ENCODE measurements at places on chromosomes 3 and 15. TPM values are rescaled to one million over a fixed set of nuclear protein-coding genes. Genes with fewer than 3 reads are reported as not detected.

GRCh38 chr3:168581771-168582225 is 486.1 kb upstream of the GOLIM4 start:
- H3K4me3 ChIP-seq = no peak overlapping the region
- H3K27me3 ChIP-seq = no peaks in the 10 kb centered on the region
- no peak overlapping the region for H3K27ac ChIP-seq
- H3K36me3 ChIP-seq = no peaks in the 10 kb centered on the region
- ATAC-seq = no peak

- no peak for ATAC-seq
- no peaks in the 10 kb centered on the region for H3K27me3 ChIP-seq
- peaks cover 86% of the 10 kb centered on the region for H3K36me3 ChIP-seq
Observed at GRCh38 chr3:52570076-52570475, 33.7 kb downstream of the UQCC5 start.

DNA sequence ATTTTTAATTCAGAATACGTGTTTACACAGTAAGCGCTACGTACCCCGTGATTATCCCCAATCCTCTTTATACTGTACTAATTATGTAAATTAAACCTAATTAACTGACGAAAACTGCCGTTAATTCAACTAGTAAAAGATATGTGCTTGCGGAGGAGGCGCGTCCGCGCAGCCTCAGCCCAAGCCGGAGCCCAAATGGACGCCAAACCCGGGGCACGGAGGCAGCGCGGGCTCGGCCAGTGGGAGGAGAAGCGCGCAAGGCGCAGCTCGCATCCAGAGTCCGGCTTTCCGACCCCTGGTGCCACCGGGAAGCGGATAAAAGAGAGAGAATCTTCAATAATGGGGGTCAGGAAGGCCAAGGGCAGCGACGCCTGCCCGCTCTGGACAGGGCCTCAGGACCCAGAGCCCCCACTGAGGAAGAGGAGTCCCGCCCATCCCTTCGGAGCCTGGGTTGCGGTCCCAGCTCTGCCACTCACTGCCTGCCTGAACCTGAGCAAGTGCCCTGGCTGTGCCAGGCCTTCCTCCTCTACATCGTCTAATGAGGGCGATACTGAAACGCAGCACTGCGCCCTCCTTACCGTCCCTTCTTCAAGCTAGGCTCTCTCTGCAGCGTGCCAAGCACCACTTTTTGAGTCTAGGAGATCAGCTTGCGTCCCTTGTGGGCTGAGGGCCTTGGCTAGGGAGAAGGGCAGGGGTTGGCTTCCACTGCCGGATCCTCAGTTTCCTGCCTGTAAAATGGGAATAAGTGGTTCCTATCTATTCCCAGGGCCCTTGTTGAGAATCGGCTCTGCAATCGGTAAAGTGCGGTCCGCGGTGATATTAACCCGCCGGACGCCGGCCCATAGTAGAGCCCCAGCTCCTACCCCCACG is 5.0 kb upstream of the SKOR1 start:
- peaks cover 18% of the 10 kb centered on the region for H3K36me3 ChIP-seq
- no peak for ATAC-seq
- H3K27me3 ChIP-seq = peaks cover 61% of the 10 kb centered on the region
- peaks cover 19% of the 10 kb centered on the region for H3K4me1 ChIP-seq

DNA sequence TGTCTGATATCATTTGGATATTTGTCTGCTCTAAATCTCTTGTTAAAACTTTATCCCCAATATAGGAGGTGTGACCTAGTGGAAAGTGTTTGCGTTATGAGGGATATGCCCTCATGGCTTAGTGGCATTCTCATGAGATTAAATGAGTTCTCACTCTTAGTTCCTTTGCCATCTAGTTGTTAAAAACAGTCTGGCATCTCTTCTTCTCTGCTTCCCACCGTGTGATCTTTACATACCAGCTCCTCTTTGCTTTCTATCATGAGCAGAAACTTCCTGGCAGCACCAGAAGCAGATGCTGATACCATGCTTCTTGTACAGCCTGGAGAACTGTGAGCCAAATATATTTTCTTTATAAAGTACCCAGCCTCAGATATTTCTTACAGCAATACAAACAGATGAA is 33.0 kb downstream of the NLGN1 start:
- H3K4me3 ChIP-seq = no peak overlapping the region
- no peaks in the 10 kb centered on the region for H3K27me3 ChIP-seq
- no peak overlapping the region for H3K27ac ChIP-seq
- ATAC-seq = no peak
- H3K36me3 ChIP-seq = no peaks in the 10 kb centered on the region

- ATAC-seq = peak; percentile 30
- H3K4me1 ChIP-seq = peaks cover 34% of the 10 kb centered on the region
- peak overlapping the region; percentile 95 for H3K4me3 ChIP-seq
Observed at GRCh38 chr3:112497897-112498548, 1.2 kb downstream of the BTLA start.

GRCh38 chr3:17765819-17766472 is 23.5 kb upstream of the TBC1D5 start:
- no peak for ATAC-seq
- no peaks in the 10 kb centered on the region for H3K36me3 ChIP-seq
- no peak overlapping the region for H3K27ac ChIP-seq
- no peaks in the 10 kb centered on the region for H3K4me1 ChIP-seq
- H3K27me3 ChIP-seq = no peaks in the 10 kb centered on the region

DNA sequence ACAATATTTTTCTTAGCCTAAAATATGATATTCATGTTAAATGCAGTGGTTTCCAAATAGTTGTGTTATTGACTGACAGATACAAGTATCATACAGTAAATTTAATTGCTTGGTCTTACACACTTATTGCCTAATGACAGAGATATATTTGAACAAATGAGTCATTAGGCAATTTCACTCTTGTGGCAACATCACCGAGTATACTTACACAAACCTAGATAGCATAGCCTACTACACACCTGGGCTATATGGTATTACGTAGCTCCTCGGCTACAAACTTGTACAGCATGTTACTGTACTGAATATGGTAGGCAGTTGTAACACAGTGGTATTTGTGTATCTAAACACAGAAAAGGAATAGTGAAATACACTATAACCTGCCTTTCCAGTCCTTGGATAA is 50.3 kb downstream of the SERPINI1 start:
- no peaks in the 10 kb centered on the region for H3K36me3 ChIP-seq
- no peak overlapping the region for H3K4me3 ChIP-seq
- no peak for ATAC-seq

- no peaks in the 10 kb centered on the region for H3K36me3 ChIP-seq
- no peaks in the 10 kb centered on the region for H3K4me1 ChIP-seq
- H3K27me3 ChIP-seq = no peaks in the 10 kb centered on the region
- no peak overlapping the region for H3K4me3 ChIP-seq
- ATAC-seq = no peak
- no peak overlapping the region for H3K27ac ChIP-seq
Observed at GRCh38 chr3:126152458-126152857, 27.9 kb downstream of the ALDH1L1 start.

- peaks cover 14% of the 10 kb centered on the region for H3K4me1 ChIP-seq
- no peaks in the 10 kb centered on the region for H3K27me3 ChIP-seq
- peak overlapping the region; percentile 43 for H3K27ac ChIP-seq
- H3K4me3 ChIP-seq = no peak overlapping the region
Observed at GRCh38 chr3:39185326-39185958, 7.0 kb downstream of the XIRP1 start.

DNA sequence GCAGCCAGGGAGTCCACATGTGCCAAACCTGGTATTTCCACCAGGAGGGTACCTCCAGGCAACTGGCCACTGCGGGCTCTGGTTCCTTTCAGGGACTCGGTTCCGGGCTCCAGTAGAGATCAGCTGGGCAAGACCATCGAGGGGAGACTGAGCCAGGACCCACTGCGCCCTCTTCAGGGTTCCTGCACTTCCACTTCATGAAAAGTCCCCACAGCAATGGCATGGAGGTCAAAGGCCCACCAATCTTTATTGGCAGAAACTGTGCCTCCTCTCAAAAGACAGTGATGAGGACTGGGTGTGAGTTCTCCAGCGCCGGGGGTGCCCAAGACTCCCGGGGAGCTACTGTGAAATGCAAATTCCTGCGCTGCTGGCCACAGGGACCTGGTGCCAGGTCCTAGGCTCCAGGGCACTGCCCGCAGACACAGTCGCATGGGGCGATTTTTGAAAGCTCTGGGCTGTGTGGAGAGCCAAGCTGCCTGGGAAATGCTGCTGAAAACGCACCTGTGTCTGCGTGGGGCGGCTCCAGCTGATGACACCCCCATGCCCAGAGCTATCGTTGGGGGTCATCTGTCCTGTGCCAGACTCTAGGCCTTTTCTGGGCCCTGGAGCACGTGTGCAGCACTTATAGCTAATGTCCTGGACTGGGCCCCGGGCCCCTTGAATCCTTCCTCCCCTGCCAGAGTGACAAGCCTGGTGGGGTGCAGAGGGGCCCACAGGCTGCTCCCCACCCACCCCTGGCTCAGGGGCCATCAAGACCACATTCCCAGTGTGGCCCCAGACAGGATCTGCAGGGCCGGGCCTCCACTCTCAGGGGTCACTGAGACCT is 144.0 kb downstream of the NSMCE3 start:
- no peak overlapping the region for H3K27ac ChIP-seq
- H3K4me1 ChIP-seq = no peaks in the 10 kb centered on the region

- no peak overlapping the region for H3K4me3 ChIP-seq
- H3K27me3 ChIP-seq = no peaks in the 10 kb centered on the region
- H3K36me3 ChIP-seq = no peaks in the 10 kb centered on the region
- no peak overlapping the region for H3K27ac ChIP-seq
- no peak for ATAC-seq
Observed at GRCh38 chr3:43369404-43370292, 83.3 kb downstream of the SNRK start.

DNA sequence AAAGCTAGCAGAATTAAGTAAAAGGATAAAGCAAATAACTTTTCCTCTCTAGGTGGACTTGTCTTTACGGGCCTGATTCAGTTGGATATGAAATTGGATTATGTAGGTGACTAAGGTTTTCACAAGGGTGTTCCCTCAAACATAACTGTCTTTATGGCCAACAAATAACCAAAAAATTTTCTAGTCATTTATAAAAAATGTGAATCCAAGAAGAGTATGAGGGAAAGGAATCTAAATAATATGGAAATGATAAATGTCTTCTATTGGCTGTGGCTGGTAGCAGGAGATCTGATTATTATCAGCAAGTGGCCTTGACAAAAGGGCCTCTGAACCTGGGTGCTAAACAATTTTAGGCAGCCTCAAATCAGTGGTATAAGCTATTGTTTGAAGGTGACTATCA is 594.0 kb upstream of the UBE2E2 start:
- H3K36me3 ChIP-seq = no peaks in the 10 kb centered on the region
- no peak for ATAC-seq
- H3K4me3 ChIP-seq = no peak overlapping the region
- no peak overlapping the region for H3K27ac ChIP-seq
- no peaks in the 10 kb centered on the region for H3K4me1 ChIP-seq
- no peaks in the 10 kb centered on the region for H3K27me3 ChIP-seq

- no peak for ATAC-seq
- no peaks in the 10 kb centered on the region for H3K4me1 ChIP-seq
- H3K27ac ChIP-seq = no peak overlapping the region
- no peak overlapping the region for H3K4me3 ChIP-seq
Observed at GRCh38 chr3:62569609-62570008, 196.3 kb upstream of the FEZF2 start.

The GOLGA8J gene
- total RNA-seq = not detected

The SERINC4 gene
- 0.17 TPM for total RNA-seq

The CLCN2 gene
- 13.7 TPM for total RNA-seq

The TGM5 gene
- total RNA-seq = 0.48 TPM

The CYP8B1 gene
- not detected for total RNA-seq

The MEX3B gene
- 0.54 TPM for total RNA-seq

The MAP6D1 gene
- 1.4 TPM for total RNA-seq

The TRAT1 gene
- total RNA-seq = 33.0 TPM

The TLR9 gene
- 0.93 TPM for total RNA-seq

The SLCO2A1 gene
- total RNA-seq = not detected
